Stimulated activated CD4-positive, alpha-beta T cell treated with anti-CD3 and anti-CD28 coated beads, Interleukin-1b, Interleukin-23, amount 100 ng/mL, for 1 hour (primary cell): ENCODE measurements at places on chromosomes 12 and 14.

DNA sequence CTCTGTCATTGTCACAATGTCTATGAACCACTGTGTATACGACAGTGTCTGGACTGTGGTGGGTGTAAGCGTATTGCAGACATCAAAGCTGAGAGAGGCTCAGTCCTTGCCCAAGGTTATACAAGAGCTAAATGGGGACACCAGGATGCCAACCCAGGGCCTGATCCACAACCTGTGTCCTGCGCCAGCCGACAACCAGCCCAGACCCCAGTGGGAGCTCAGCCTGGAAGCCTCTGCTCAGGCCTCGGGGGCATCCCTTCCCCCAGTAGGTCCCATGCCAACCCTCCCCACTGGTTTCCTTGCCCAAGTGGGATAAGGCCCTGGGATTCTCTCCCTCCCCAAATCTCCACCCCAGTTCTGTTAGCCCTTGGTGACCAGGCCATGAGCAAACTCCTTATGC is 54.3 kb downstream of the LTBP2 start:
- no peak for DNase-seq

- no peak for DNase-seq
Measured at GRCh38 chr12:76908303-76909017, 29.6 kb upstream of the CSRP2 start.

DNA sequence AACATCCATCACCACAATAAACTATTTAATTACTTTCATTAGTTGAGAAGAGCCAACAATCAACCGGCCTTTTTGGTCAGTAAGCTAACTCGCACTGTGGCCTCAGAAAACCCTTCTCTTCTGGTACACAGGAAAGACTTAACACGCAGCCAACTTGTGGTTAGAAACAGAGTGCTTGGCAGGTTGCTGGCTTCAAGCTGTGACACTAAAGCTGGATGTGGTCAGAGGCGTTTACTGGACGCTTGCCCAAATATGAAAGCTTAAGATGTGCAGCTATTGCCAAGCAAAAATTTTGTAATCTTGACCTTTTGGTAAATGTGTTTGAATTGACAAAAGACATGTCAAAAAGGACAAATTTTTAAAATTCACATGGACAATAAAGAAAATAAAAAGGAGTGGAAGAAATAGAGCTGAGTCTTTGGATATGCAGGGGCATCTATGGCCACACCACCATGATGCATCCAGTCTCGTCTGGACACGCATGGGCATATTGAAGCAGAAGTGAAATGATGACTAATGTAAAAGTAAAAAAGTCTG is 2.6 kb upstream of the KLRK1 start:
- no peak for DNase-seq

DNA sequence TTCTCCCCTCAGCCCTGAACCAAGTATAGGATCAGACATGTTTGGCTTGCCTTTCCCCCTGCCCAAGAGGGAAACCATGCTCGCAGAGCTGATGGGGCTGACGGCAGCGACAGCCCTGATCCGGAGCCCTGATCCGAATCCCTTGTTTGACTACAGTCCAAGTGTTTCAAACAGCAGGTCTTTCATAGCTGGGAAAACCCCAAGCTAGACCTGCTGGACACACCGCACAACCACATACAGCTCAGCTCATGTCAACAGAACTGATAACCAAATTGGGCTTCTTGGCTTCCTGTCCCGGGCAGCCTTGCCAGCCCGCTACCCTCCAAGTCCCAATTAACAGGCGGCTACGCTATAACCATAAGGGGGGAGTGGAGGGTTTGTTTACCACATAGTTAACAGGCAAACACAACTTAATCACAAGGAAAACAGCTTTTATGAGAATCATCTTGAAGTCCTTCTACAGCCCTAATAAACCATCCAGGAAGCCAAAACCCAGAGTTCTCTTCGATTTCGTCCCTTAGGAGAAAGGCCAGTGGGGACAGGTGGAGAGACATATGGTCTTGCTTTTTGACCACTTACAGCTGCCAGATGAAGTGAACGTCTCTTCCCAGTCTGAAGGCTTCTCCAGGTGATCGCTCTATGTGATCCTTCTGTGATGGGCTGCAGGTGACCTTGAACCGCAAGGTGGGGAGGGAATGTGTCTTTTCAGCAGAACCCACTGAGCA is 64.5 kb upstream of the MANSC4 start:
- no peak for DNase-seq

DNA sequence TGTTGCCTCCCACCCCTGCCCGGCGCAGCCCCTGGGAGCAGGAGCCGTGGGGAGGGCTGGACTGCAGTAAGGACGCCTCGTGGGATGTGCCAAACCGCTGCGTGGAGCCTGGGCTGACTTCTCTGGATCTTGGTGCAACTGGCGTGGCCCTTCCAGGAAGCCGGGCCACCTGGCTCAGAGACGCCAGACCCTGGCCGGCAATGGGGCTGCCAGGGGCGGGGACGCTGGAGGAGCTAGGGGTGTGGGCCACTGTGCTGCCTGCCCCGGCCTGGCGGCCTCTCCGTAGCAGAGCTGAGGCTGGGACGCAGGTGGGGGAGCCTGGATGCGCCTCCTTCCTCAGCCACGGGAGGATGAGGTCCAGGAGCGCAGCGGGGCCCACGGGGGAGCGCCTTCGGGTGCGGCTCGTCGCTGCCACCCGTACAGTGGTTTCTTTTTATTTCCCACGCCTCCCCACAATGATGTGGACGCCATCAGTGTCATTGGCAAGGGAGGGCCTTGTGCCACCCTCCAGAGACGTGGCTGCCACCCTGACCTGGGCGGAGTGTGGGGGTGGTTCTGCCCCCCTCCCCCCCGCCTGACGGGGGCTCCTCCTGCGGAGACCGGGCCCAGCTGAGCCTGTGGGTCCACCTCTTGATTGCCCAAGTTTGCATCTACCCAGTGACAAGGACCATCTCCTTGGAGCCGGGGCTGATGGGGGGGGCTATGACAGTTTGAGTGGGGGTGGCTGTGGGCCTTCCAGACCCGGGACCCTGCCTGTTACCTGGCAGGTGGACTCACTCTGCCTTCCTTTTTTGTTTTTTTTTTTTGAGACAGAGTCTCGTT is 11.3 kb downstream of the DDX51 start:
- no peak for DNase-seq
